Activated CD8-positive, alpha-beta memory T cell treated with anti-CD3 and anti-CD28 coated beads for 1 hour (primary cell): ENCODE measurements at places on chromosomes 13 and 19.

DNA sequence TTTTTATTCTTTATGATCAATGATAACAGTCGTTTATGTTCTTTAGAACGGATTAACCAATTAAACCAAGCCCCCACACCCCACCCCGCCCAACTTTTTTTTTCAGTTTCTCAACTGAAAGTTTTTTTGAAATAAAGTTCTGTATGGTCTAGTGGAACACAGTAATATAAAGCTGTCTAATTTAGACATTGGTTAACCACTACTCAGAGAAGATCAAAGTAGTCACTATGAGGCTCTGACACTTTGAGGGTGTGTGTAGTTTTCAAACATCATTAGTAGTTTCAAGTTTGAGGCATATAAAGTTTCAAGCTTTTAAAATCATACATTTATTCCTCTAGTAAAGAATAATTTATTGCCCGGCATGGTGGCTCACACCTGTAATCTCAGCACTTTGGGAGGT is 413.2 kb downstream of the EFNB2 start:
- no peak for DNase-seq

GRCh38 chr13:111129465-111130115 is 14.5 kb downstream of the ARHGEF7 start:
- no peak for DNase-seq

- DNase-seq, result no peak
These were observed 294.3 kb upstream of the MAB21L1 start for GRCh38 chr13:35770756-35771297.

GRCh38 chr13:19169991-19170390 is 11.6 kb downstream of the TUBA3C start:
- no peak for DNase-seq
